ENCODE measurements at places on chromosomes 5 and 9.

DNA sequence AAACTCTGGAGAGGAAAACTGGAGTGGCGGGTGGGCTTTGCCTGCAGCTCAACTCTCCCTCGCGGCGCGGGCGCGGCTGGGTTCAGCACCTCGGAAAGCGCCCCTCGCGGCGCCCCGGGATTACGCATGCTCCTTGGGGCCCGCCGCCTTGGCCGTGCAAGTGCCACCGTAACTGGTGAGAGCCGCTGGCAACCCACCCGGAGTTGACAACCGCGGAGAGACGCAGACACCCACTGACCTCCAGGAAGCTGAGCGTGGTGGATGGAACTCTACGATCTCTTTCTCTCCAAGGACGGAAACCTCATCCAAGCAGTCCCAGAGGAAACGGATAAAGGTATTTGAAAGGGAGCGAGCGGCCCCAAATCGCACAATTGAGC is 194 bp upstream of the RXFP3 start:
- DNase-seq, result no peak

- DNase-seq, result no peak
These were observed 5.7 kb downstream of the RCL1 start for GRCh38 chr9:4798281-4799032.

DNA sequence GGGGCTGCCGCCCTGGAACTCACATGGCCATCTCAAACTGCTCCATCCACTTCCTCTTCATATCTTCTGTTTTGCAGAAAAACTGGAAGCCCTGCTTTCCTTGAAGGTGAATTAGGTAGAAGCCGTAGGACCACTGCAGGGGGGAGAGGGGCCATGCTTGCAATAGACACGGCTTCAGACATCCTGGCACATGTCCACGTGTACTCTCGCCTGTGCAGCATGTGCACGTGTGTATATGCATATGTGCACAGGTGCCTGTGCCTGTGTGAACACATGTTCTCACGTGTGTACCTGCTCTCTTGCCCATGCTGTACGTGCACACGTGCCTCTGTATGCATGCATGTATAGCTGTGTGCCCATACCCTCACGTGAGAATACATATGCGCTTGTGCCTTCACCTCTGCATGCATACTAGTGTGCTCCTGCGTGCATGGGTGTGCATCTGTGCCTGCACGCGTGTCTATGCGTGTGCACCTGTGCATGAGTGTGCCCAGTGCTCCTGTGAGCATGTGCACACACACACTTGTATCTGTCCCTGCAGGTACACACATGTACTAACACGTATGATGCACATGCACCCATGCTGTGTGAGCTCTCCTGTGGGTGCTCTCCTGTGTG is 47.7 kb upstream of the SARDH start:
- DNase-seq, result no peak

GRCh38 chr5:58466939-58467338 is 7.1 kb upstream of the PLK2 start:
- DNase-seq, result no peak

DNA sequence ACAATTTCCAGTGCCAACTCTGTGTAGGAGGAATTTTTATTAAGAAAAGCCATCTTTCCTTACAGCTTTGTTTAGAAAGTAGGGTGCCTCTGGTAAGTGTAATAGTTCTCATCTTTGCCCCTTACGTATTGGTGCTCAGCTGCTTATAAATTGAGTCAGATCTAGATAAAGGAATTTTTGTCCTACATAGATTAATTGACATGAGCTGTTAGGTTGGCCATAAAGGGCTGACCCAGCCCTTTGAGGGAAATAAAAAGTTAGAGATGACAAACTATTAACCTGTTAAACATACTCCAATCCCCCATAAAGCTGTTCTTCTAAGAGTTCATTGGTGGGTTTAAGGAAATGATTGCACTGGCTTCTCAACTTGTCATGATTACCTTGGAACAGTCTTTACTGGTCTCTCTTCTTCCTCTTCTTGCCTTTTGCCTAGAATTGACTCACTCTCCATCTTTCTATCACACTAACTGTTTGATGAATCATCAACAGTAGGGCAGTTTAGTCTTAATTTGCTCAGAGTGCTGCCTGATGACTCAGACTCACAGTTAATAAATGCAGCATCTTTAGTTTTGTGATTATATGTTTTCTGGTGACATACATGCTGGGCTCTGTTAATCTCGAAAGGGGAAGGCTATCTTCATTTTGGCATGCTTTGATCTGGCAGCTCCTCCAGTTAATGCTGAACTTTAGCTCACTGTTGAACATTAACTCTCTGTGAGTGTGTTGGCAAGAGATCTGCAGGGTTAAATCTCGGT is 51.7 kb downstream of the ARHGAP26 start:
- DNase-seq, result no peak

- DNase-seq, result no peak
These were observed 74.5 kb upstream of the MEGF10 start for GRCh38 chr5:127216143-127216542.

GRCh38 chr5:169695919-169696490 is 58.9 kb downstream of the DOCK2 start:
- DNase-seq, result no peak

DNA sequence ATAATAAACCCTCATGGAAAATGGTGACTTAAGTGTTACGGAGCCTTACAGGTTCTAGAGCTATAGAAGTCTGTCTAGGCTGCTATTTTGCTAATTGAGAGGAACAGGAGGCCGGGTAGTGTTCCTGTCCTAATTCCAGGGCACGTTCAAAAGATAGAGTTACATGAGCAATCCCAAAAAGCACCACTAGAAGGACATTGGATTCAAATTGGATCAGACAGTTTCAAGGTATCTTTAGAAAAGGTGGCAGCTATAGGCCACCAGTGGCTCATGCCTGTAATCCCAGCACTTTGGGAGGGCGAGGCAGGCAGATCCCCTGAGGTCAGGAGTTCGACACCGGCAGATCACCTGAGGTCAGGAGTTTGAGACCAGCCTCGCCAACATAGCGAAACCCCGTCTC is 458.8 kb downstream of the TMEM232 start:
- DNase-seq, result no peak

DNA sequence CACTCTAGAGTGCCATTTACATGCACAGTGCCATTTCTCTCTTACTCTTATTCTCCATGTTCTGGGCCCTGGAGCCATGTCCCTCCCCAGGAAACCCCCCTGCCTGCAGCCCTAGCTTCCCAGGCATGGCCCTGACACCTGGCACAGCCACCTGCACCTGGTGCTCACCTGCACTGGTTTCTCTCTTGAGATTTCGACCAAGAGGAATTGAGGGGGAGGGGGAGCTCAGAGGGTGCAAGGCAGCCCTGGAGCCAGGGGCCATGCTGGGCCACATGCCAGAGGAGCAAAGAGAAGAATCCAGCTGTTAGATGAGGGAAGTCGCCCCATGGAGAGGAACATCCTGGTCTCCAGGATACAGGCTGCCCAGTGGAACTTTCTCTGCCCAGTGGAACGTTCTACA is 65.0 kb upstream of the RAPGEF1 start:
- no peak for DNase-seq

DNA sequence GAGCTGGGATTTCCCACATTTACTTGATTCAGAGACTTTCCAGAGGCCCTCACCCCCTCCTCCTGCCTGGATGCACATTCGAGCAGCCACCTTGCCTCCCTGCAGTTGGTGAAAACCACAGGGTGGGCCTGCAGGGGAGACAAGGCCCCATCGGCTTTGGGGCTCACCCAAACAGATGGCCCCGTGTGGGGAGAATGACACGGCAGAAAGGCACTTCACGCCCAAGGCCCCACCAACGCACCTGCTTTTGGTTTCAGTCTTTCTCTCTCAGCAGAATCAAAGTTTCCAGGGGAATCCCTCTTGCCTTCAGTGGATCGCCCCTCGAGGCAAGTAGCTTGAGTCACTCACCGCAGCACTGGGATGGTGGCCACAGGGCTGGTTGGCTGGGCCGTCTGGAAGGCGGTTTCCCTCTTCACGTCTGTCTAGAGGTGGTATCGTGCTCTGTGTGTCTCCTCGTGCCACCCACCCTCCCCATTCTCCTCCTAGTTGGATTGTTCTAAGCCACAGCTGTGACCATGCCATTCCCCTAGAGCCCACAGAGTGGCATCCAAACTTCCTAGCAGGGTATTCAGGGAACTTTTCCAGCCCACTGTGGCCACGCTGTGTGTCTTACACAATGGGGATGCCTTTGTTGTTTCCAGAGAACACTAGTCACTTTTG is 31.8 kb downstream of the SEC61B start:
- DNase-seq, result peak; percentile 88

DNA sequence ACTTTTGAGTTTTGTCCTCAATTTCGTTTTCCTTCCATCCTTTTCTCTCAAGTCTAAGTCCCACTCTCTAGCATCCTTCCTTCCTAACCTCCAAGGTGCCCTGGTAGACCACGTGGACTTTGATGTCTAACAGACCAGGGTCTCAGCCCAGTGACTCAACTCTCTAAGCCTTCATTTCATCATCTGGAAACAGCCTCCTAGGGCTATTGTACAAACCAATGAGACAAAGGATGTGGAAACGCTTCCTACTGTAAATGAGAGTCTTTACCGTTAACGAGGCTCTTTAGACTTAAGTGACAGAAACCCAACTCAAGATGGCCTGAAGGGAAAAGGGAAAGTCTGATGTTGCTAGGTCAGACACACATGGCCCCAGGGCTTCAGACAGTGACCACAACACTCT is 49.2 kb upstream of the CPLX2 start:
- DNase-seq, result no peak

- no peak for DNase-seq
These were observed 37.3 kb downstream of the CAPSL start for GRCh38 chr5:35900972-35901695.

DNA sequence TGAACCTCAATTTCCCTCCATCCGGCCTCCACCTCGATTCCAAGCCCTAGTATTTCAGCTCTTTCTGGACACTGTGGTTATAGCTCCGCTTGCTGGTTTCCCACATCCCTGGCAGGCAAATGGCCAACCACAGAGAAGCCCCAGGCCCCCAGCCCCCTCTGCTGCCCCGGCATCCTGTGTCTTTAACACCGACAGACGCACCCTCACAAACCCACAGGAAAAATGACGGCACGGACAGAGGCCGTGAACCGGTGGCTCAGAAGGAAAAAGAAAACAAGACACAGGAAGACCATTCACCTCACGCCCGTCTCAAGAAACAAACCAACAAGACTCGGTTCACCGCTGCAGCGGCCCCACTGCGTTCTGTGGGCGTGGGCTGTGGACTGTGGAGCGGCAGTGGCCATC is 1.5 kb upstream of the CLIC3 start:
- DNase-seq, result no peak

DNA sequence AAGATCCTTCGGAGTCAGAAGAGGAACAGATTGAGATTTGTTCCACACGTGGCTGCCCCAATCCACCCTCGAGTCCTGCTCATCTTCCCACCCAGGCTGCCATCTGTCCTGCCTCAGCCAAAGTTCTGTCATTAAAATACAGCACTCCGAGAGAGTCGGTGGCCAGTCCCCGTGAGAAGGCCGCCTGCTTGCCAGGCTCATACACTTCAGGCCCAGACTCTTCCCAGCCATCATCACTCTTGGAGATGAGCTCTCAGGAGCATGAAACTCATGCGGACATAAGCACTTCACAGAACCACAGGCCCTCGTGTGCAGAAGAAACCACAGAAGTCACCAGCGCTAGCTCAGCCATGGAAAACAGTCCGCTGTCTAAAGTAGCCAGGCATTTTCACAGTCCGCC is 85.9 kb downstream of the GOLPH3 start:
- DNase-seq, result no peak

DNA sequence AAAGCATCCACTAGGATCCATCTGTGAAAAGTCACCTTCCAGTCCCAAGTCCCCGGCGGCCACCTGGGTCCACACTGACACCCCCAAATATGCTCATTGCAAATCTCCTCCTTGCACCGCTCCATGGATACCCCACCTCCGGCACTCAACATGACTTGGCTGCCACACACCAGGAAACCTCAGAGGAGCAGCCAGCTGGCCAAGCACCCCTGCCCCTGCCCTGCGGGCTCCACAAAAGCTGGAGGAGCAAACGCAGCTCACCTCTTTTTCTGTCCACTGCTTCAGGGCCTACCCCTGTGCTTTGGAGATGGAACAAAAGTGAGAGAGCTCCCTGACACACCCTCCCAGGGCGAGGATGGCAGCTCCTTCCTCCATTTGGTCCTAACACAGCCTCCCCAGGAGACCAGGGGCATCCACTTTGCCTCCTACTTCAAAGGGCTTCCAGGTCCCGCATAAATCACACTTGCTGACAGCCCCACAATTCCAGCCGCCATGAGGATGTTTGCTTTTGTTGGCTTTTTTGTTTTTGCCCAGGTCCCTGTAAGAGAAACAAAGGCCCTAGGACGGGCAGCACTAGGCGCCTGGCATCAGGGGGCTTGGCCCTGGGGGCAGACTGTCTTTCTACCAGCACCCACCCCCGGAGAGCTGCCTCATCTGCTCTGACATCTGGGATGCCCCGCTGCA is 14.8 kb downstream of the ROR2 start:
- DNase-seq, result no peak

GRCh38 chr5:131381021-131381420 is 117.2 kb downstream of the CDC42SE2 start:
- DNase-seq, result no peak

All from GM12864 (cell line).